ENCODE measurements at places on chromosomes 5 and 9.

GRCh38 chr5:41279040-41279439 lies 65.7 kb upstream of the C6 start:
- DNase-seq: no peak

GRCh38 chr9:124251204-124251603 lies 6.5 kb upstream of the NEK6 start:
- no peak for DNase-seq

DNA sequence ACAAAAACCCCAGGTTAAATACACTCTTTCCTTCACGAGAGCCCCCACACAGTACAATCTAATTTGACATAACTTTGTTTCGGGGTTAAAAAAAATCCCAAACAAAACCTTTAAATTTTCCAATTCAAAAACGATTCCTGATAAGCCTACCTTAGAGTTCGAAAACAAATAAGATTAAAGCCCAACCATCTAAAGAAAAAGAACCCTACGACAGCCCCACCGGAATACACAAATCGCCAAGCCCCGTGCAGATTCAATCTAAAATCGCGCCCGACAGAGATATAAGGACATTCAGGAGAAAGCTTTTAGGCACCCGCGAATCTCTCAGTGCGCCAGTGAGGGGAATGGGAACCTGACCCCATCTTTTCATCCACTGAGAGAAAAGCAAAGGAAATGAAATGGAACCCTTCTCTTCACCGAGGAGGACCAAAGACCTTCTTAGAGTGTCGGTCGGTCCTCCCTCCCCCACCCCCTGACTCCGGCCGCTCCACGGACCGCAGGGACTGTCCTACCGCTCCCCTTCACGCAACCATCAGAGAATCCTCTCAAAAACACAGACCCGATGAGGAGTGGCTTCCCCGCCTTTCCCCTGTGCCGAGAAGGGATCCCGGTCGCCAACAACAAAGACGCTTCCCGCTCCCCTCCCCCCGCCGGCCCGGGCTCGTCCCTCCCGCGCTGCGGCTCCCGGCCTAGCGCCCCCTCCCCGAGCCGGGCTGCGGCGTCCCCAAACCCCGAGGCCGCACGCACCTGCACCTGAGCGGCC lies 925 bp downstream of the ABHD17B start:
- DNase-seq: peak; percentile 35

- DNase-seq: no peak
Measured at GRCh38 chr5:58675341-58675740, 92.5 kb downstream of the RAB3C start.

- DNase-seq: no peak
Measured at GRCh38 chr5:99187611-99188010, 258.8 kb upstream of the CHD1 start.

GRCh38 chr5:178778919-178779318 lies 48.5 kb upstream of the ZNF354A start:
- DNase-seq: no peak

- no peak for DNase-seq
Measured at GRCh38 chr5:60521376-60522291, 178.3 kb downstream of the DEPDC1B start.

DNA sequence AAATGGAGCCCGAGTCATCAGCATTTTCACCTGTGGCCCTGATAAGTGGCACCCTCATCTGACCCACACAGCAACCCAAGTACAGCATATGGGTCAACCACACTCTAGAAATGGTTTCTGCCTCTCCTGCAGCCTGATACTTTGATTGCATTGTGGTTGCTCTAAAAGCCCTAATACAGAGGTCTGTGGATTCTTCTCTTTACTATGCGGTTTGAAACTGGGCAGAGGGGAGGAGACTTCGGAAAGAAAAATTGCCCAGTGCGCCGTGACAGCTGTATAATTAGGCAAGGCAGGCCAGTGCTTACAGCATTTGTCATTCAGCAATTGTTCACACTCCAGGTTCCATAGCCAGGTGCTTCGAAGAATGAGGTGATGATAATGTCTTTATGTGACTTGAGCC lies 361.0 kb downstream of the NFIB start:
- no peak for DNase-seq

GRCh38 chr9:137402746-137403145 lies 20.2 kb downstream of the EXD3 start:
- no peak for DNase-seq

- DNase-seq: no peak
Measured at GRCh38 chr5:14357851-14358250, 214.7 kb downstream of the TRIO start.

DNA sequence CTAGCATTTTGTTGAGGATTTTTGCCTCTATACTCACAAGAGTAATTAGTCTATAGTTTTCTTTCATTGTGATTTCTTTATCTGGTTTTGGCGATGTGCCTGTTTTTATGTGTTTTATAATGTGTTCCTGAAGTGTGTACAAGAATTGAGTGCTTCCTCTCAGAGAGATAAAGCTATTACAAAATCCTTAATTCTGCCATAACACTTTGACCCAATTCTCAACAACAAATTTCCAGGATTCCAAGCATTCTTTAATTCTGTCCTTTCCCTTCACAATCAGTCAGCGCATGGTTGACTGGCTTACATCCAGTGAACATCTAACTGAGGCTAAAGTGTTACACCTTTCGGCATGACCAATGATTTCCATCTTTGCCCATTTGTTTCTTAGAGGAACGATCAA lies 282.9 kb upstream of the MVB12B start:
- DNase-seq: no peak

DNA sequence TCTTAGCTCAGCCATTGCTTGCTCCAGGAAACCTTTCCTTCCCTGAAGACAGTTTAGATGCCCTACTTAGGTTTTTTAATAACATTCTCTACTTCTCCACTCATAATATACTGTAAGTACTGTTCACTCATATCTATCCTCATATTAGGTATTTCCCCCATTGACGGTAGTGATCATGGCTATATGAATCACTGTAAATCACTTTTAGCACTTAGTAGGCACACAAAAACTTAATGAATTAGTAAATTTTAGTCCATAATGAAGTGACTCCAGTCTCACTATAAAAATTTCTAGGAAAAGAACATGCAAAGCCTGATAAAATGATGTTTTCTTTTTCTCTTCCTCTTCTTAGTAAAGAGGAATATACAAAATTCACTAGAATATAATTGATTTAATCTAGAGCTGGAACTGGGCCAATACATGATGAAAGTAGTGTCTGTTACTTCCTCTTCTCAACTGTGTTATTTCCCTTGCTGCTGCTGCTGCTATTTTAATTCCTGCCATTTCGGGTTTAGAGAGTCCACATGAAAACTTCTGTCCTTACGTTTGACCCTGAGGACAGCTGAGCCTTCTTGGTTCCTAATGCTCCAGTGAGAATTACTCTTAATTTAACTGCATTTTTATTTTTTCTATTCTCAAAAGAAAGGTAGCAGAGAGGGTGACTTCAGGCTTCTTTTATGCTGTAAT lies 73.5 kb downstream of the LNPEP start:
- no peak for DNase-seq

GRCh38 chr9:127763918-127764384 lies 14.5 kb downstream of the SH2D3C start:
- no peak for DNase-seq

DNA sequence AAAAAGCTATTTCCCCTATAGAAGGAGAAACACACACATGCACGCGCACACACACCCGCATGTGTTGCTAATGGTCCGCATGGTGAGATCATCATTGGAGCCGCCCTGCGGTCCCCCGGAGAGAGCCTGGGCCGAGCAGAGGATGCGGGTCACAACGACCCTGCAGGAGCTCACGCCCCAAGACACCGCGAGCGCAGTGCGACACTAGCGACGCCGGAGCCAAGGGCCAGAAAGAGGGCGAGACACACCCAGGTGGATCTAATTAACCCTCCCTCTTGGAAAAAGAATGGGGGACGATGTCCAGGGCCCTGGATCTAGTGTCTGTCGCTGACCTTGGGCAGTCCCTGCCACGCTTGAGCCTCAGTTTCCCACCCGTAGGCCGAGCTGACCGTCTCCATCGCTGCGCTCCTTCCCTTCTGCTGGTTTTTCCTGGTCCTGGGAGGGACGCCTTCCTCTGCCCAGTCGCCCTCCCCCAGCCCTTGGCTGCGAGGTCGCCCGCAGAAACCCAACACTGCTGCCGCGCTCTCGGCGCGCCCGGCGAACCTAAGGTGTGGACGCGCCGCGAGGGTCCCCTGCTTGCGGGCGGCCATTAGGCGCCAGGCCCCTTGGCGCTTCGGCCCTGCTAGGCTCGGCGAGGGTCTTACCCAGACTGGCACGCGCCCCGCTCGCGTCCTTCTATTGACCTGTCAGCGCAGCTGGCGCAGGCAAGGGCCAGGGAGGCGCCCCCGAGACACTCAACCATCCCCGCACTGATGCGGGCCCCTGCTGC lies 47.5 kb upstream of the RNF20 start:
- DNase-seq: peak; percentile 58

DNA sequence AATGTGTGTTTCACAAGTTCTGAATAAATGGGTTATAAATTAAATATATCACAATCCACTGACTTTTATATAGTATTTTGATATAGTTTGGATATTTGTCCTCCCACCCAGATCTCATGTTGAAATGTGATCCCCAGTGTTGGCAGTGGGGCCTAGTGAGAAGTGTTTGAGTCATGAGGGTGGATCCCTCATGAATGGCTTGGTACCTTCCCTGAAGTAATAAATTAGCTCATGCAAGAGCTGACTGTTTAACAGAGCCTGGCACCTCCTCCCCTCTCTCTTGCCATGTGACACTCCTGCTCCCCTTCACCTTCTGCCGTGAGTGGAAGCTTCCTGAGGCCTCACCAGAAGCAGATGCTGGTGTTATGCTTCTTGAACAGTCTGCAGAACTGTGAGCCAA lies 127.9 kb upstream of the PALM2AKAP2 start:
- DNase-seq: no peak

DNA sequence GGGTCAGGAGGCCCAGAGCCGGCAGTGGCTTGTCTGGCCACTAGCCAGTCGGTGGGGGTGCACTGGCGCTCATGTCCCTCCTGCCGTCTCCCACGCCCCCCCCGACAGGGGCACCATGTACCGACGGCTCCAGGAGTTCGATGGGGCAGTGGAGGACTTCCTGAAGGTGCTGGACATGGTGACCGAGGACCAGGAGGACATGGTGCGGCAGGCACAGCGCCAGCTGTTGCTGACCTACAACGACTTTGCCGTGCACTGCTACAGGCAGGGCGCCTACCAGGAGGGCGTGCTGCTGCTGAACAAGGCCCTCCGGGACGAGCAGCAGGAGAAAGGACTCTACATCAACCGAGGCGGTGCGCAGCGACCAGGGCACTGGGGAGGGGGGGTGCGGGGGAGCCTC lies 8.1 kb downstream of the TTC16 start:
- DNase-seq: no peak

GRCh38 chr9:94772639-94773303 lies 46.3 kb downstream of the AOPEP start:
- no peak for DNase-seq

GRCh38 chr5:1555808-1556731 lies 32.3 kb upstream of the LPCAT1 start:
- no peak for DNase-seq

GRCh38 chr5:158473016-158473635 lies 614.2 kb upstream of the CLINT1 start:
- no peak for DNase-seq

DNA sequence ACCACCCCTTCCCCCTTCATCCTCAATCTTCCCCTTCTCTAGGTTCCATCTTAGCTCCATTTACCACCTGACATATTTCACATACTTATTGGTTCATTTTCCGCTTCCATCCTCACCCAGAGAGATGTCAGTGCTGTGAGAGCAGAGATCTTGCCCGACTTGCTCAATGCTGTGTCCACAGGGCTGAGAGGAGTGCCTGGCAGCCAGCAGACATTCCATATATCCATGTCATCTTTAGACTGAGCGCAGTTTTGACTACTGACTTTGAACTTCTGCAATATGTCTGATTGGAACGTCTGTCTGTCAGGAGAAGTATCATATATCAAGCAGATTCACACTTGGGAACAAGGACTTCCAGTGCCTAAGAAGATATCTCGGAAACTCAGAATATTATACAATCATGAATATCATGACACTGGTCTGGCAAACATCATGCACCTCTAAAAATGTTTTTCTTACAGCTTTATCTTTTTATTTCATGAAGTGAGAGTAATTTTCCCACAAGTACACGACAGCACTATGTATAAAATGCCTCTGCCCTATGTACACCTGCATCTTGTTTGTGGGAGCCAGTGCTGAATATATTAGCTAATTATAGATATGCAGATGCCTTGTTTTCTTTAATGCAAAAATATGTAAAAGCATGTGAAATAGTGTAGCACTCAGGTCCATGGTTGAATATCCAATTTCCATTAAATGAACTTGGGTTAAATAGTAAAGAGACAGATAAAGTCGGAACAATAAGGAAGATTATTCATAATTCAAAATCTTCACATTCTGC lies 454.0 kb upstream of the DAP start:
- DNase-seq: no peak

DNA sequence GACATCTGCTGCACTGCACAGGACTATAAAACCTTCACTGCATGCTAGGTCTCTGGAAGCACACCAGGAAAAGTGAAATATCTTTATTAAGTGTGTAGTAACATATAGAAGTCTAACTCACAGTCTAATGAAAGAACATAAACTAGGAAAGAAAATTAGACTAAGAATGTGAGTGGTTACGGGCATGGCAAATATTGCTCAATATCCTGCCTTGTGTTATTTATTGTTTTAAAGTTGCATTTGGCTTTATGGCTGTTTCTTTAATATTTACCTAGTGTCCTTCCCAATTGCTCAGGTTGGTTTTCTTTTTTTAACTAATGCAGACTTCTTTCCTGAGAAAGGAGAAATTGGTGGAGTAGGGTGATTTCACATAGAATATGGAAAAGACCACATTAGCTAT lies 342.4 kb downstream of the KIAA0825 start:
- no peak for DNase-seq

GRCh38 chr9:81776390-81776789 lies 87.0 kb upstream of the TLE1 start:
- DNase-seq: no peak

GRCh38 chr5:141957367-141957996 lies 520 bp downstream of the PCDH12 start:
- no peak for DNase-seq

- DNase-seq: no peak
Measured at GRCh38 chr9:89462199-89462598, 35.7 kb downstream of the SEMA4D start.

DNA sequence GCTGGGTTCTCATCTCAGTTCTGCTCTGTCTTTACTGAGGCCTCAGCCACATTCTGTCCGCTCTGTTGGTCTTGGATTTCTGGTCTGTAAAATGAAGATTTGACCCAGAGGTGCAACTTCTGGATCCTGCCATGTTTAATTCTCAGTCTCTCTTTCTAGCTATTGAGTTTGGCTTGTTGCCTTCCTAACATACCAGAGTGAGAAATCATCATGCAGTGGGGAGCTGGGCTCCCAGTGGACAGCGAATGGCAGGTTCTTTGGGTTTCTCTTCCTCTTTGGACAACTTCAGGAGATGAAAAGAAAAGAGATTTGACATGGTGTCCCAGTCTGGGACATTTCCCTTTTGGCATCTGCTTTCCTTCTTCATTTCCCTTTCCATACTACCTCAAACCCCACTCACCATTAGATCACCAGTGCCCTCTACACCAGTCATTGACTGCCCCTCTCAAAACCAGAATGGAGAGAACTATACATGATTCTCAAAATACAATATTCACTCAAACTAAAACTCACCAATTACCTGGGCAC lies 334.7 kb downstream of the ACTL7B start:
- no peak for DNase-seq
